ENCODE measurements at places on chromosomes 4 and X.
A peak's percentile ranks its signal among the peaks of the same experiment; 100 is the strongest.

- DNase-seq = no peak
Measured at GRCh38 chr4:148642907-148643306, 200.7 kb upstream of the NR3C2 start.

- DNase-seq = no peak
Measured at GRCh38 chr4:29711226-29711625, 1008.9 kb upstream of the PCDH7 start.

DNA sequence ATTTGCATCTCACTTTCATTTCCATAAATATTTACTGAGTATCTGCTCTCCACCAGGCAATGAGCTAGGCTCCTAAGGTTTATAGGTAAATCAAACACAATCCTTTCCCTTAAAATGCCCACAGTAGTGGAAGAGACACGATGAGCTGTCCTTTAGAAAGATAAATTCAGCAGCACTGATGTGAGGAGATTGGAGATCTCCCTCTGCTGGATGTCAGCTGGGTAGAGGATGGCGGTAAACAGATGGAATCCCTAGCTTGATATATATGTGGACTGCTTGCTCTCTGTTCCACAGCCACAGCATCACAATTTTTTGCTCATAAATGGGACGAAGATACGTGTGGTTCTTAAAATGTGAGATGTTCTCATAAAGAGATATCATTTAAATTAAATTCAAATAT, 216.4 kb upstream of the RASGEF1B start:
- no peak for DNase-seq

DNA sequence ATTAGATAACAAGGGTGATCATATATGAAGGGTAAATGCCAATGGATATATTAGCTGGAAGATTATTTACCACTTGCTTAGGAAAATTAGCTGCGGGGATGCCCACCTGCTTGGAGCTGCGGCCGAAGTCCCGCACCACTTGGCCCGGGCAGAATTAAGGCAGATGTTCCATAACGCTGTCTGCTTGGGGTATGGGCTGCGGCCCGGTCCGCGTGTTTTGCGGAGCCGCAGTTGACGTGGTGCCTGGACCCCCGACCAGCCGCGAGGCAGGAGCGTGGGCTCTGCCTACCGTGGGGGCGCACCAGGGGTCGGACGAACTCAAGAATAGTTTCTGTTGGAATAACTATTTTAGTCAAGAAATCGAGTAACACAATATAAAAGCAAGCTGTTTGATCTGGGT, 235.2 kb downstream of the CPXCR1 start:
- no peak for DNase-seq

- peak; percentile 61 for DNase-seq
Measured at GRCh38 chr4:168832763-168833575, 177.1 kb downstream of the CBR4 start.

DNA sequence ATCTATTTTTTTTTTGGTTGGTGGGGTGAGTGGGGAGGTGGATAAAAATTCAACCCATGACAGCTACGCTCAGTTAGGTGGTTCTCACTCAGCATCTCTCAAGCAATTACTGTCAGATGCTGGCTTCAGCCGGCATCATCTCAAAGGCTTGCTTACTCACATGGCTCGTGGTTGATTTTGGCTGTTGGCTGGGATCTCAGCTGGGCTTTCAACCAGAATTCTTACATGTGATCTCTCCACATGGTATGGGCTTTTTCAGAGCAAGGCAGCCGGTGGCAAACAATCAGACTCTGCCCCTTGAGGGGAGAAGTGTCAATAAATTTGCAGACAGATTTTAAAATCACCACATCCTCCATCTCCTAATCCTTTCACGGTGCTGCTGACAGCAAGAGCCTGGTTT, 47.2 kb downstream of the SLC34A2 start:
- peak; percentile 11 for DNase-seq

- no peak for DNase-seq
Measured at GRCh38 chrX:37455381-37455780, 106.2 kb downstream of the PRRG1 start.

DNA sequence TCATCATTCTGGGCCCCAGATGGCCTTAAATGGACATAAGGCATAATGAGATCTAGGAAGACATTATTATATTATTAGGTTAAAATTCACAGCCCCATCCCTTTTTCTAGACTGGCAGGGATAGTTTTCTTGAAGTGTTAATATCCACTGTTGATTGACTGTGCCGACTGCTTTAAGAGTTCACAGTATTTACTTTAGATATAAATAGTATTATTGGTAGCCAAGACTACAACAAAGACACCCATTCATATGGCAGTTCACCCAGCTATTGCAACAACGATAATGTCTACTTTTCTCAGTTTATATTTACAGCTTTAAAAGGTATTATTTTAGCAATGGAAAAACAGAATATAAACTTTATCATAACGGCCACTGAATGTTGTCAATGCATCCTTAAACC, 922.2 kb upstream of the POU3F4 start:
- no peak for DNase-seq
